GM04504 (cell line): ENCODE measurements at places on chromosomes 4 and X.

DNA sequence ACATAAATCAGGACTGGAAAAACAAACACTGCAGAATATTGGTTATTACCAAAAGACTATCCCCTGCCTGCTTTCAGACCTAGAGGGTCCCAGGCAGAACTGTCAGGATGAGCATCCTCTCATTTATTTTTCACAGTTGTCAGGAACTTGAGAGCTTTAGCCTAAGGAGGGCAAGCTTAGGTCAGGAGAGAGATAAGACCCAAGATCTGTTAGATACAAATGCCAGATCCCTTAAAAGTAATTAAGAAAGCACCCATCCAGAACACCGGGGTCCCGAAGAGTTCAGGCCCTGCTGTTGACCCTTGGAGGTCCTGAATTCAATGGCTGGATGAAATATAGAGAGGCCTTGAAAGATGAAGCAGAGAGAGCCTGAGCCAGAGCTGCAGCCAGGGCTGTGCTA, 5.9 kb upstream of the MAGEB3 start:
- no peak for DNase-seq

DNA sequence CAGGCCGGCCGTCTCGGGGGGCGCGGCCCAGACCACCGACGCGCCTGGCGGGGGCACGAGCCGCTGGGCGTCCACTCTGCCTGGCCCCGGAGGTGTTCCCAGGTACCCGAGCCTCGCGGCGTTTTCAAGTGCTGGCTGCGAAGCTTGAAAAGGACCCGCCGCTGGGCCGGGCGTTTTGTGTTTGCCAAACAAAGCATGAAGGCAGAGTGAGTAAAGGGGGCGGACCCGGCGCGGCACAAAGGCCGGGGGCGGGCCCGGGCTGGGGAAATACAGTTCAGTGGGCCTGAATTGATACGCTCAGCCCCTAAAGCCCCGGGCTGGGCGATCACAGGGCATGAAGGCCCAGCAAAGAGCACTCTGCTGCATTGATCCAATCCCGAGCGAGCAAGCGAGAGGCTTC, 65.4 kb downstream of the SOX3 start:
- DNase-seq, result no peak

DNA sequence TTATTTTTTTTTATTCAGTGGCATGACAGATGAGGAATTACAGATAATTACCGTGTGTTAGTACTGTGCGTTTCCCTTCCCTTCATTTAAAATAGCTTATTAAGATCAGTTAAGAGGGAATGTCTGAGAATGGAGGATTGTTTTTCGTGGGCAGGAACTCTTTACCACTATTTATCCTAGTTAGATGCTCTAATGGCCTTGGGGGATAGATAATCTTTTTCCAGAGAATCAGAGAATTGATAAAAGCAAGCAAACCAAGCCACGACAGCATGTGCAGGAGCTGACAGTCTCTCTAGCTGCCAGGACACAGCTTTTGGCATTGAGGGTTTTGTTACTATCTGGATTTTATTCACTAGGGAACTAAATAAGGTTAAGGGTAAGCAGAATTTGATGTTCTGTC, 128.7 kb downstream of the DCLK2 start:
- DNase-seq, result no peak

DNA sequence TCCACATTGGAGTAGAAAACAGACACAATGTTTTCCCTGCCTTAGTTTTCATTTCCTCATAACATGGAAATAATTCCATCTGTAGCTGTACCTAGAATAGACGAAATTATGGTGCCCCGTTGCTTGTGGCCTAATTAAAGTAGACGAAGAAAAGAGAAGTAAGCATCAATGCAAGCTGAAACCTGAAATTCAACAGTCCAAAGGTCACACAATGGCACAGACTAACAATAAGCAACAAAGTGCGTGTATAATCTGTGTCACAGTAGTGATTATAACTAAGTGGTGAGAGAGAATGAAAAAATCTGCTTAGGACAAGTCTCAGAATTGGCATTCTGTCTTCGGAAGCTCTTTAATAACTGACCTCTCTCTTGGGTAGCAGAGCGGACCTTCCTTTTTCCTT, 24.3 kb downstream of the MAGEB17 start:
- no peak for DNase-seq

DNA sequence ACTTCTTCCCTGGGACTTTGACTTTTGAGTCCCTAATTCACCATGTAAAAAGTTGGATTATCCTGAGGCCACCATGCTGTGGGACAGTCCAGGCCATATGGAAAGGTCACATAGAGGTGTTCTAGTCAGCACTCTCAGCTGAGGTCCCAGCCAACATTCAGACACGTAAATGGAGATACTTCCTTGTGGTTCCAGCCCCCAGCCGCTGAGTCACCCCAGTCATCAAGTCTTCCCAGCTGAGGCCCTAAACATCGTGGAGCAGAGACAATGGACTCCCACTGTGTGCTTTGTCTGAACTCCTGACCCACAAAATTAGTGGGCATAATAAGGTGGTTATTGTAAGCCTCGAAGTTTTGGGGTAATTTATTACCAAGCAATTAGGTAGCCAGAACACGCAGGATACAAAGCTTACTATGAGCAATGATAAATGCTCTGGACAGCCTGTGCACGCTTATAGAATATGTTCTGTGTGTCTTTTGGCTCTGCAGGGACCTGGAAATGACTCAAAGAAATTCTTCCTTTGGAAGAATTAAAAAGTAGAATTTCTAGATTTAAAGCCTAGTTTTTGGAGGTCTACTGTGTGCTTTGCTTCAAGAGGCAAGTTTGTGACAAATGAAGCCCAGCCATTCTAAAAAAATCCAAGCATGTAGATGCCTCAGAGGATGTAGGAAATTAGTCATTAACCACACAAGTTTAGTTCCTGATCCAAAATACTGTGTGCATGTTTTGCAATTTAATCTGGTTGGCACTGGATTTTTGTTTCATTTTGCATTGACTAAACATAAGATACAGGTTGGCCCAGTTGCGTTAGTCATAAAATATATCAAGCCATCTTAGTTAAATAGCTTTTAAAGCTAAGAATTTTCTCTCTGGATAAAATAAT, 33.2 kb upstream of the SLC9A7 start:
- peak; percentile 77 for DNase-seq

GRCh38 chrX:39703307-39703706, 394.5 kb downstream of the BCOR start:
- DNase-seq, result no peak

GRCh38 chr4:96136056-96136455, 296.2 kb downstream of the PDHA2 start:
- no peak for DNase-seq

- DNase-seq, result no peak
Measured at GRCh38 chr4:52408032-52408431, 251.1 kb downstream of the USP46 start.

DNA sequence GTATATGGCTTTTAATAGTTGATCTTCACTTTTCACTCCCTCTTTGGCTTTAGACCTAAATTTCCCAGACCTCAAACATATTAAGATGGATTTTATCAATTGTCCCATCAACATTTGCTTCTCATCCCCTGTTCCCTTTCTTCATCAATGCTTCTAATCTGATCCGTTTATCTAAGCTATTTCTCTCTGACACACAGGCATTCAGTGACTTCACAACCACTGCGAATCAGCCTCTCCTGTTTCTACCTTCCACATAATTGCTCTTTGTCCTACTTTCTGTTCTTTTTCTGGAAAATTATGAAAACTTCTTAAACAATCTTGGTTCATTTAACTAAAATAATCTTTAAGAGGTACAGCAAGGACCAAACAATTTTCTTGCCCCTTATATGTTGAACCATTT, 115.2 kb downstream of the GLRA3 start:
- DNase-seq, result no peak

DNA sequence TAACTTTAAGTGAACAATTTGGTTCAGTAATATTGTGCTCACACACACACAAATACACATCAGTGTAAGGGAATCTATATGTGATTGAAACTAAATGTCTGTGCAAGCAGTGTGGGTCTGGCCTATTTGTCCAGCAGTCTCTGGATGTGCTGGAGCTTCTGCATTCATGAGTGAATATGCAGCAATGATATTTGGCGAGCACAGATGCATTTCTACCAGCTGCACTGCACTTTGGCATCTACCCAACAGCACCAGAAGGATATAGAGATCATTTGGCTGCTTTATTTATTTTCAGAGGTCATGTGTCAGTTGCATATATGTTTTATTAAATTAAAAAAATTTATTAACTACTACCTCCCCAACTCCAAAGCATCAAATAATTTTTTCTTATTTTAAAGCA, 613.4 kb upstream of the NR3C2 start:
- DNase-seq, result no peak

DNA sequence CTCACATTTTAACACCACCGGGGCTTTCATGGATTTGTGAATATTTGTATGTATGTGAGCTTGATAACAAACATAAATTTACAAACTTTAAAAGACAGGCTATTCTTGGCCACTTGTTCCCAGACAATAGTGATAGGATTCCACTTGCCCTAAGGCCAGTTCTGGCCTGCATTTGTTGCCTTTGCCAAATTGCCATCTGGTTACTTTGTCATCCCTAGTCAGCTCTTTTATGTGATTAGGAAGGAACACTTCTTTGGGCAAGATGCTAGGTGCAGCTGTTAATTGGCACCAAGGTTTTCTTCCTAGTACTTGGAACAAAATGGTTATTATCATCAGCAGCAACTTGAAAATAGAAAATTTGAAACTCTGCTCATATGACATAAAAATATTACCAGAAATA, 63.3 kb downstream of the CCSER1 start:
- no peak for DNase-seq

DNA sequence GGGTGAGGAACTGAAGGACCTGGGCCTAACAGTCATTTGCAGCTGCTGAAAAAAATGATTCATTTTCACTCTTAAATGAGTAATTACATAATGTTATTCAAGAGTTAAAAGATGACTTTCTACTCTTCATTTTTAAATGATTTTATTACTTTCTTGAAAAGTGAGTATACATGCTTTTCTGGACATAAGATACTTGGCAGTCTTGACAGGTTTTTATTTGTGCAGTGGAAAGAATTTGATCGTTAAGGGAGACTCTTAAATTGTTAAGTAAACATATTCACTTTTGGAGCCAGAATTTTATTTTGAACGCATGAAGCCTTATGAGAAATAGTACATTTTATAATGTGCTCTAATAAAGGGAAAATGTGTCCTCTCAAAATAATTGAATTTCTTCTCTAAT, 245.7 kb downstream of the TENM3 start:
- DNase-seq, result no peak

- DNase-seq, result no peak
Measured at GRCh38 chr4:141759796-141760425, 123.5 kb downstream of the IL15 start.

DNA sequence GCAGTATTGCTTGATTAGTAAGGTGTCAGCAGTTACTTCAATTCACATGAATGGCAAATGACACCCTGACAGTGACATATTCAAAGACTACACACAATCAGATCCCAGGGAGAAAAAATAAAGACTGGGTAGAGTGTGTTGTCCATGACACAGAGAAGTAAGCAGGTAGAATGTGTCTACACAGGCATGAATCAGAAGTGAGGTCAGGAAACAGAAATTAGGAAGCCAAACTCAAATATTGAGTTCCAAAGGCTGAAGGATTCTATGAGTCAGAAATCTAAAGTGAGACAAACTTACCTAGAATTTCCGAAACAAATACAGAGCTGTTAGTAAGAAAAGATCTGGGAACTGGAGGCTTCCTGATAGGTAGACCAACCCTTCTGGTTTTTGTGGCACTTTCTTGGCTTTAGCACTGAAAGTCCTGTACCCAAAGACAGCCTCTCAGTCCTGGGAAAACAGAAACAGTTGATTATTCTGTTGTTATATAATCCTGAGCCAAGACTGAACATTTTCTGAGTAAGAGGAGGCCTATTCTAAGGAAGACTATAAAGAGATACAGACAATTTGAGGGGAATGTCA, 24.3 kb upstream of the GLRA2 start:
- DNase-seq, result no peak

DNA sequence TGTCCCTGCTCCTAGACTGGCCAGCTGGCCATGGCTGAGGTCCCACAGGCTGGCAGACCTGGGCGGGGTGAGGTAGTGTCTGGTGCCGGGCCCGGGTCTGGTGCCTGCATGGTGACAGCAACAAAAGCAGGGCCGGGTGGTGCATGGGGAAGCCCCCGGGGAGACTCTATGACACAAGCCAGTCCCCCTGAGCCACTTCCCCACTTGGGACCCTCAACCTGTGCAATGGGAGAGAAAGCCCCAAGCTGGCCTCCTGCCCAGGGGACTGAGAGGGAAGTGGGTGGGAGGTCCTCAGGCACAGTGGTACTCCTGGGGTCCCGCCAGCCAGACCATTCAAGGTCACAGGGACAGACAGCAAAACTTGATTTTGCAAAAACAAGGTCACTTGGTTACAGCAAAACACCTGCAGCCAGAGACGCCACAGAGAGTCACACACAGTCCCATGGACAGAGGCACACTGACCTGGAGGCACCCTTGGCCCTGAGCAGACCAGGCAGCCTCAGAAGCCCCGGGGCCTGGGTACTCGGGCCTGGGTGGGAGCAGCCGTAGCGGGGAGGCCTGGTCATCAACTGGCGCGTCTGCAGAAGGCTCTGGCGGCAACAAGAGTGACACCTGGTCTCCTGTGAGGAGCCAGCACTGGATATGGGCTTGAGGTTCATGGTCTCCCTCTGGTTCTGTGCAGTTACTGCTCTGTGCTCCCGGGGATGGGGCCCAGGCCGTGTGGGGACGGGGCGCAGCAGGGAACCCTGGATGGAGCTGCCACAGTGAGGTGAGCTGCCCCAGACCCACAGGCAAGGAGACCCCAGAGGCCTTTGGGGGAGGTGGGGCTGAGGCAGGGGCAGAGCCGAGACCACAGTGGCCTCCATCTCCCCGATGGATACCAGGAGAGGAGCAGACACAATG, 60.6 kb downstream of the HTRA3 start:
- DNase-seq, result no peak

GRCh38 chrX:151711787-151712186, 4.0 kb upstream of the FATE1 start:
- DNase-seq, result no peak

DNA sequence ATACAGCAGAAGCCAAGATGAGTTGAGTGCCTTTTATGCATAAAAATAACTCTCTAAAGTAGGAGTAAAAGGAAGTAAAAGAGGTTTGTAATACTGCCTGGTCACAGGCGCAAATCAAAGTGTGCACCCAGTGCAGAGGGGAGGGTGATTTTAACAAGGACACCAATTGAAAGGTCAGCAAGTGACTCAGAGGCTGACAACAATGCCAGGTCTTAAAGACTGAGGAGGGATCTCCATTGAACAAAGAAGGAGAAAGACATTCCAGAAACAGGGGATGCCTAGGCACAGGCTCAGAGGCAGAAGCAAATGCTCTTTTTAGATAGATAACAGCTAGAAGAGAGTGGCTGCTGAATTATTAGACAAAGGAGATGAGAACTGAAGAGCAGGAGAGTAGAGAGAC, 297.4 kb upstream of the VCX start:
- DNase-seq, result no peak

GRCh38 chr4:7382634-7383014, 52.1 kb downstream of the PSAPL1 start:
- DNase-seq, result no peak
